ENCODE measurements at places on chromosomes 7 and 10.

DNA sequence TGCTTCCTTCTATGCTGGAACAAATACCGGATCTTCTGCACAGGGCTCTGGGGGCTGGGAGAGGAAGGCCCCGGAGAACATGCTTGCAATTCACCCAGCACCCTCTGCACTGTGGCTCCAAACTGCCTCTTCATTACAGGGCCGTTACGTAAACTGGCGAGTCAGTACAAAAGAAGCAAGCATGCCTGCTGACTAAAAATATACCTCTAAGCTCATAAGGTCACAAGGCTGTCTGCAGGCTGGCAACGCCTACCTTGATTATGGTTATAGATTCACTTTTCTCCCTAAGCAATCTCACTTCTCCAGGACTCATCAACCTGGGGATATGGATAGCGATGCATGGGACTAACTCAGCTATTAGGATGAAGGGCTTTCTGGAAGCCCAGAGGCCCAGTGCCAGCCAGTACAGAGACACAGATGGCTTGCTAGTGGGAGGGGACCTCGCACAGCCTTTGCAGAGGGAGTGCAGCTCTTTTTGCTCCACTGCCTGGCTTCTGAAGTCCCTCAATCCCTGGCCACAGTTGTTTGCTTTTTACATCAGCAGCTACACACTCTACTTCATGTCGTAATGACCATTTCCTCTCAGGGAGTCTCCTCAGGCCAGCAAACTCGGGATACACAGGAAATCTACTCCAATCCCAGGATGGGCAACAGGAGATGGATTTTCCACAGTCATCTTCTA lies 96.1 kb downstream of the SH3PXD2A start:
- DNase-seq: peak; percentile 48

DNA sequence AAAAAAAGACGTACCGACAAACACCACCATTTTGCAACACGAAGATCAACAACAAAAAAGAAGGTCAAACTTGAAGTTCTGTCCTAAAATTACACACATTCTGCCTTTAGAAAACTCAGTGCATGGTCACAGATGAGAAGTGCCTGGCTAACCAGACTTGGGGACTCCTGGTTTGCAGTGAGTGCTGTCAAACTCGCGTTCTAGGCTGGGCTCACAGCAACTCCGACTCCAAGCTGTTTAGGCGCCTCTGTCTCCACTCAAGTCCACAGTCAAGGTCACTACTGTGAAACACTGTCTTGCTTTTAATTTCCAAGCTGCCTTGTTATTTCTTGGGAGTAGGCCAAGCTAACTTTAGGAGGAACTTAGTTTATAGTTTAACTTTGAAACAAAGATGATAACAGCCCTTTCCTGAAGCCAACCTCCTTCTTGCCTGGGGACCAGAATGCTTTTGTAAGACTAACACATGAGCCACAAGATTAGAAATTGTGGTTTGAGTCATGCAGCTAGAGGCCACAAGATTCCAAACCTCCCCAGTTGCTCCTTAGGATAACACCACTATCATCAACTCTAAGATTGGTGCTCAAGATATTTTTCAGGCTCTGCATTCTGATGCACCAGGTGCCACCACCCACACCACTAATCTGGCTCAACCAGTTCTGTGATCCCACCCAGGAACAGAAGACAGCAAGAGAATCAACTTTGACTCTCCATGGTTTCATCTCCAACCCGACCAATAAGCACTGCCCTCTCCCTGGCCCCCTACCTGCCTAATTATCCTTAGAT lies 1.1 kb upstream of the DNAAF5 start:
- DNase-seq: peak; percentile 32

DNA sequence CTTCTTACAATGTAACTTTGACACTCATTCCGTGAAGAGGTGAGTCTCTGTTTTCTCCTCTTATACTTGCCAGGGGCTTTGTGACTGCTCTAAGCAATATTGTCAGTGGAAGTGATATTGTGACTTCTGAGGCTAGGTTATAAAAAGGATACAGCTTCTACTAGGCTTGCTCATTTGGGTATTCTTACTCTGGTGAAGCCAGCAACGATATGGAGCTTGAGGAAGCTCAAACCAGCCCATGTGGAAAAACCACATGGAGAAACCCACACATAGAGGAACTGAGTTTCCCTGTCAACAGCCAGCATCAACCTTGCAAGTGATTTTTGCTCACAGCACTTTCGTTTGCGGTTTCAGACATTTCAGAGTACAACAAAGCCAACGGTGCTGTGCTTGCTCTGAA lies 149.6 kb upstream of the SEMA3E start:
- no peak for DNase-seq

GRCh38 chr10:83542774-83543411 lies 596.4 kb upstream of the GHITM start:
- peak; percentile 14 for DNase-seq

DNA sequence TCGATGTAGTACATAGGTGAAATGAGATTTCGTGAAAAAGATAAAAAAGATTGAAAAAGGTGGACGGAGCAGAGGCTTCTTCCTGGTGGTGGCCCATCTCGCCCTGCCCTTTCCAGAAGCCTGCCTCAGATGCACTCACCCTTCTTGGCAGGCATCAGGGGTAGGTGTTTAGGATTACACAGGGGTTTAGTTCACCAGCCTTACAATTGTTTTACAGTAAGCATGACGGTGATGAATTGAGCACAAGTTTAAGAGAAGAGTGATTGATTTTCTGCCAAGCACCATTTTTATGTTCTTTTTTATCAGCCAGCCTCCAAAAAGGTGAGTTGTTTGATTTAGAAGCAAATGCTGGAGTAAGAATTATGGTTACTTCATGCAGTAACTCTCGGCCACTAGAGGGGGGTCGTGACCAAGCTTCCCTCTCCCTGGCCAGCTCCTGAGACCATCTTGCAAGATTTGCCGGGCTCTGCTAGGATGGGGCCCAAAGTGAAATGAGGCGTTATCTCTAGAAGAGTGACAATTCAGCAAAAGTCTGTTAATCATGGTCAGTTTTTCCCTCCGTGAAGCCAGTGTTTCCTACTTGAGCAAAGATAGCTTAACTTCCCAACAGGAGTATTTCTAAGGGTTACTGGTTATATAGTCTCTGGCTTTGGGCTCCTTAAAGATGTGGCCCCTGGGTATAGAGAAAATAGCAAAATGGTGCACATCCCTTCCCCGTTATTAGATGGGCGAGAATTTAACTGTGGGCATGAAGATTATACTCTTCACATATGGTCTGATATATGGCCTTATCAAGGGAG lies 228.8 kb downstream of the BMPER start:
- peak; percentile 50 for DNase-seq

DNA sequence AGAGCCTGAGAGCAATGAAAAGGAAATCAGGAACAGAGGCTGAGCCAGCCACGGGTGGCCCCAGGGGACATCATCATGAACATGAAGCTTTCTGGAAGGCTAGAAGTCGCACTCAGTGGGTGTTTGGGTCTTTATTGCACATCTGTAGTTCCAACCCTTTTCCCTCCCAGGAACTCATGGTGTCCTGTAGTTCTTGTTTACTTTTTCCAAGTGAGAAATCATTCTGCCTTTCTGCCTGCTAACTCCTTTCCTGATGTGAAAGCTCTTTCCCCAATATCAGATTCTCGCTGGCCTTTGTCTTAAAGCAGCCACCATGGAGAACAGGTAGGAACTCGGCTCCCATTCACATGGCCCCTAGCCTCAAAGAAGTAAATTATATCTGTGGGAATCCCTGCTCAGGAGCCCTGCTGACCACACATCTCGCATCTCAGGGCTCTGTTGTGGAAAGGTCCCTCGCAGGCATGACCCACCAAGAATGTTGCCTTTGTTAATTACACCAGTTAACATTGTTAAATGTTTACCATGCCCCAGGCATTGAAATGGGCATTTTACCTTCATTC lies 542.7 kb downstream of the TNS3 start:
- DNase-seq: no peak

DNA sequence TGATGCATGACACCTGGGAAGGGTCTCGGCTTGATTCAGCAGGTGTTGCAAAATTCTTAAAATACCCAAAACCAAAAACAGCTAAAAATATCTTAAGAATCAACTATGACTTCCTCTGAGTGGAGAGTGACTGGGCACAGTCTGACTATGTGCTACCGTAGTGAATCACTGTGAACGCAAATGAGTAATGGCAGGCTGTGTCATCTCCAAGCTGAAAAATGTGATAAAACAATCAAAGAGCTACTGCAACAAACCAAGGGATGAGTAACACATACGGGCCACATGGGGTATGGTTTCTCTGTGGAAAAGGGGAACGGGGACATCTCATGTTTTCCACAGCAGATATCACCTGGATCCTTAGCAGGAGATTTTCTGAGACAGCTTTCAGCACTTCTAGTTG lies 127.5 kb downstream of the ABCA13 start:
- peak; percentile 25 for DNase-seq

DNA sequence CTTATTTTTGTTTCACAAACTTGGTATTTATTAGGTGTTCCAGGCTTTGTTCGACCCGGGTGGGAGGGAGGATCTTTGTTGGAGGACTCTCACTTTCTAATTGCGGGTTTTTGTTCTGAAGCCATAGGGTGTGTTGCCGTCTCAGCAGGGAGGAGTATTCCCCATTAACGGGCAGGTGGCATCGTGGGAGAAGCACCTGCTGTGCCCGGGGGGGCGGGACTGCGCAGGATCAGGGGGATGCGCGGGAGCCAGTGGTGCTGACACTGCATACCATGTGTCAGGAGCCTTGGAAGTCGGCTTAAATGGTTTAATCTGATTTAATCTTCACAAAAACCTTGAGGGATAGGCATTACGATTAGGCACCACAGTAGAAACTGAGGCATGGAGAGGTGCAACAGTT lies 113.0 kb downstream of the MGMT start:
- no peak for DNase-seq

GRCh38 chr10:12252882-12253546 lies 57.0 kb downstream of the CDC123 start:
- DNase-seq: no peak

GRCh38 chr10:121406823-121407545 lies 191.3 kb downstream of the FGFR2 start:
- DNase-seq: no peak

GRCh38 chr10:49280001-49280408 lies 19.0 kb upstream of the C10orf71 start:
- peak; percentile 21 for DNase-seq

DNA sequence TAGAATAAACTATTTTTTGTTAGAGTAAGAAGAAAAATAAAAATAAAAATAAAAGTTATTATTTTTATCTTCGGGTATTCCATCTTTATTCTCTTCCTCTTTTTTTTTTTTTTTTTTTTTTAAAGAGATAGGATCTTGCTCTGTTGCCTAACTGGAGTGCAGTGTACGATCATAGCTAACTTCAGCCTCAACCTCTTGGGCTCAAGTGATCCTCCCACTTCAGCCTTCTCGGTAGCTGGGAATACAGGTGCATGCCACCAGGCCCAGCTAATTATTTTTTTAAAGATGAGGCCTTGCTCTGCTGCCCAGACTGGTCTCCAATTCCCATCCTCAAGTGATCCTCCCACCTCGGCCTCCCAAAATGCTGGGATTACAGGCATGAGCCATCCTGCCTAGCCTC lies 15.4 kb downstream of the STAM start:
- DNase-seq: no peak

DNA sequence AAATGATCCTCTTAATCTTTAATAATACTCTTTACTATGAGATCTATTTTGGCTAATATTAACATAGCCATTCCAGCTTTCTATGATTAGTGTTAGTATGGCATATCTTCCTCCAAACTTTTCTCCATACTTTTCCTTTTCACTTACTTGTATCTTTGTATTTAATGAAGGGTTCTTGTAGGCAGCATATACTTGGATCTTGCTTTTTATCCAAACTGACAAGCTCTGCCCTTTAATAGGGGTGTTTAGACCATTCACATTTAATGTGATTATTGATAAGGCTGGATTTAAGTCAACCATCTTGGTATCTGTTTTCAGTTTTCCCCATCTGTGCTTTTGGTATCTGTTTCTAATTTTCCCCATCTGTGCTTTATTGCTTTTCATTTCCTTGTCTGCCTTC lies 59.7 kb upstream of the ATP6V0A4 start:
- DNase-seq: no peak

- no peak for DNase-seq
Observed at GRCh38 chr10:91664426-91664825, 31.6 kb upstream of the PPP1R3C start.

DNA sequence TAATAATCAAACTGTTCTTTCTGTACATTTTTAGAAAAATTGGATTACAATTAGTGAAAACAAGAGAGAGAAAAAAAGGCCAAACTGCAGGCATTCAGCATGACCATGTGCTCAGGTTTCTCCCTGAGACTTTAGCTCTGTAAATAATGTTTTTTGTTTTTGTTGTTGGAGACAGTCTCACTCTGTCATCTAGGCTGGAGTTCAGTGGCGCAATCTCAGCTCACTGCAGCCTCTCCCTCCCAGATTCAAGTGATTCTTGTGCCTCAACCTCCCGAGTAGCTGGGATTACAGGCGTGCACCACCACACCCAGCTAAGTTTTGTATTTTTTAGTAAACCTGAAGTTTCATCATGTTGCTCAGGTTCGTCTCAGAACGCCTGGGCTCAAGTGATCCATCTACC lies 23.0 kb downstream of the BZW2 start:
- no peak for DNase-seq

GRCh38 chr7:84462259-84462658 lies 267.7 kb upstream of the SEMA3A start:
- DNase-seq: no peak

- DNase-seq: no peak
Observed at GRCh38 chr7:122750389-122750788, 47.7 kb upstream of the RNF148 start.

GRCh38 chr7:105216786-105217185 lies 171.9 kb downstream of the SRPK2 start:
- no peak for DNase-seq

DNA sequence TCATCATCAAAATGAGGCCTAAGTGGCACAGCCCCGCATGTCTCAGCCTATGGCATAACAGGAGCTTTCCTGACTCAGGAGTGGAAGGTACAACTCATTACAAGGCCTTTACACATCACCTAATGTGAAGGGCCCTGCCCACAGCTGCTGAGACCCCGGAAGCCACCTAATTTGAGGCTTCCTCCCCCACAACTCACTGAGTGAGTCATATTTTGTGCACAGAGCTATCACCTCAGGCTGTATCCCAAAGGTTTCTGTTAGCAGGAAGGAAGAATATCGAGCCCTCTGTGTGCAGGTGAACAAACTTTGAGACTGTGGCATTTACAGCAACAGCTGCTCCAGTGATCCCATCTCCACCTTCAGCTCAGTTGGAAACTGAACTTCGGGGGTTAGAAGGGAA lies 20.6 kb downstream of the HTR5A start:
- no peak for DNase-seq

GRCh38 chr10:101451667-101452069 lies 97.7 kb downstream of the BTRC start:
- DNase-seq: no peak

DNA sequence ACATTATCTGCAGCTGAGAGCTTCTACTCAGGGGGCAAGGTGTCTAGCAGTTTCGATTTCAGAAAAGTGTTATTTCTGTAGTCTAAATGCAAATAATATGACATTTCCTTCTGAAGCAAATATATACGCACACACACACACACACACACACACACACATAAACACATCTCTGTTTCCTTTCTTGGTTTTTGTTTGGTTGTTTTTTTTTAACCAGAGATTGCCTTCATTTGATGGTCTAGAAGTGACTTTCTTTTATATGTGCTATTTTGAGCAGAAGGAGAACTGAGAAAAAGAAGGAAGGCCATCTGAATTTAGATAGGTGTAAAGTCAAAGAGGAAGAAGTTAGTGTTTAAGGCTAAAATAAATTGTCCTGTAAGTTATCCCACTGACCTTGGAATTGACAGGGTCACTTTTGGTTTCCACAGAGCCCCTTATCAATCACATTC lies 142.2 kb downstream of the TRIL start:
- DNase-seq: no peak

GRCh38 chr7:16028636-16029035 lies 342.2 kb upstream of the MEOX2 start:
- no peak for DNase-seq
